ENCODE measurements at places on chromosomes 5 and 9.

DNA sequence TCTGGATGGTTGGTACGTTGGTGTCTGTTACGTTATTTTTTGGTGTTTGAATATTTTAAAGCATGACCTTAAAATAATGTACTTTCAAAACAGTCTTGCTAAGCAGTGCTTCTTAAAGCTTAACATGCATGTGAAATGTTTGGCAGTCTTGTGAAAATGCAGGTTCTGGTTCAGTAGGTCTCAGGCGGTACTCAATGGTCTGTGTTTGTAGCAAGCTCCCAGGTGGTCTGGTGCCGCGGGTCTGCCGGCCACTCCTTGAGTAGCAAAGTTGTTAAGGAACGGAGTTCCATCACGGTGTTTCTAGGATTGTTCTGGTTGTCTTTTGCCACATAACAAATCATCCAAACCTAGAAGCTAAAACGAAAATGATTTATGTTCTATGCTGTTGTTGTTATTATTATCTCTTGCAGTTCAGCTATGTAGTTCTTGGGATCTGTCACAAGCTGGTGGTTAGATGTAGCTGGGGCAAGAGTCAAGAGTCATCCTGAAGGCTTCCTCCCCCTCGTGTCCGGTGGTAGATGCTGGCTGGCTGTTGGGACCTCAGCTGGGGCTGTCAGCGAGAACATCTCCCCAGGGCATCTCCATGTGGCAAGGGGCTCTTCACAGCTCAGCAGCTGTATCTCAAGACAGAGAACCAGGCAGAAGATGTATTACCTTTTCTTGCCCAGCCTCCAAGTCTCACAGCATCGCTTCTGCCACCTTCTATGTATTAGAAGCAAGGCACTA, 186.8 kb downstream of the PALM2AKAP2 start:
- DNase-seq, result no peak

DNA sequence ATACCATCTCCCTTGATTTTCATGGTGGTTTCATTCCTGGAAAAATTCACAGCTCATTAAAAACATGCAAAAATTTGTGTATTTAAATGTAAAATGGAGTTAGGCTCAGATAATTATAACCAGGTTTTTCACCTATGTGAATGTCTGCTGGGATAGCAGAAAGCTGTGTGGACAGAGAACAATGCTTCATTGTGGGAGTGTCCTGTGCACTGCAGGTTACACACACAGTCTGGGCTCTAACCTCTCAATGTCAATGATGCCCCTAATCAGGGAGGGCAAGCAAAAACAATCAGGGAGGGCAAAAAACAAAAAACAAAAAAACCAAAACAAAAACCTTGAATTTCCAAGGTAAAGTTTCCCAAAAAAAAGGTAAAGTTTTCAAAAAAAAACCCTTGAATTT, 158.9 kb upstream of the KLF9 start:
- DNase-seq, result no peak

DNA sequence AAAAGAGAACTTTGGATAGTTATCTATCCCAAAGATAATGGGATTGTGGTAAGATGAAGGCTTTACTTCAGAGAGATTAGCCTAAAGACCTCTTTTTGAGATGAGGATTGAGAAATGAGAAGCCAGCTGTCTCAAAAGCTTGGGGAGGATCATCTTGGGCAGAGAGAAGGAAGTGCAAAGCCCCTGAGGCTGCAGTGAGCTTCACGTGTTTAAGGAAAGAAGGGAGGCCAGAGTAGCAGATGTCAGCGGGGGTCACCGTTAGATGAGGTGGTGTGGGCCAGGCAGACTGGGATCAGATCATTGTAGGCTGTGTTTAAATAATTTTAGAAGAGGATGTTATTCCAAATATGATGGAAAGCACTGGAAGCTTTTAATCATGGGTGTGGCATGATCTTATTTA, 270.1 kb downstream of the ARHGEF28 start:
- DNase-seq, result no peak

GRCh38 chr9:79693750-79694149, 122.0 kb downstream of the TLE4 start:
- DNase-seq, result no peak

DNA sequence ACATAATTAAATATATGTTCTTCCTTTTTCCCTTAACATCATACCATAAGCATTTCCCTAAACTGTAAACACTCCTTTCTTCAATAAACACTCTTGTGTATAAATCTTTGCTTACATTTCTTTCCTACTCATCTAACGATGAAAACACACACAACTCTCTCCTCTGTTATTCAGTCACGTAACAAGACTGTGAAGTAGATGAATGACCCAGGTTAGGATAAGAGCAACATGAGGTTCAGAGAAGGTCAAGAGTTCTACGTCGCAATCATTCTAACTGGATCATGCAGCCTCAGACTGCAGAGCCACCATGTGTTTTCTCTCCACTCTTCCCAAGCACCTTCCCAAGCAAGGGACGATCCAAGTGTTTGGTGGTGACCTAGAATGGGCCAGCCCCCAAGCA, 70.5 kb upstream of the SPTLC1 start:
- no peak for DNase-seq

- DNase-seq, result no peak
Measured at GRCh38 chr5:87434461-87434860, 21.7 kb upstream of the CCNH start.

- DNase-seq, result no peak
Measured at GRCh38 chr9:76194896-76195295, 199.3 kb downstream of the RFK start.

All from AG04449 (cell line).